ENCODE measurements at places on chromosomes 12 and 14.

DNA sequence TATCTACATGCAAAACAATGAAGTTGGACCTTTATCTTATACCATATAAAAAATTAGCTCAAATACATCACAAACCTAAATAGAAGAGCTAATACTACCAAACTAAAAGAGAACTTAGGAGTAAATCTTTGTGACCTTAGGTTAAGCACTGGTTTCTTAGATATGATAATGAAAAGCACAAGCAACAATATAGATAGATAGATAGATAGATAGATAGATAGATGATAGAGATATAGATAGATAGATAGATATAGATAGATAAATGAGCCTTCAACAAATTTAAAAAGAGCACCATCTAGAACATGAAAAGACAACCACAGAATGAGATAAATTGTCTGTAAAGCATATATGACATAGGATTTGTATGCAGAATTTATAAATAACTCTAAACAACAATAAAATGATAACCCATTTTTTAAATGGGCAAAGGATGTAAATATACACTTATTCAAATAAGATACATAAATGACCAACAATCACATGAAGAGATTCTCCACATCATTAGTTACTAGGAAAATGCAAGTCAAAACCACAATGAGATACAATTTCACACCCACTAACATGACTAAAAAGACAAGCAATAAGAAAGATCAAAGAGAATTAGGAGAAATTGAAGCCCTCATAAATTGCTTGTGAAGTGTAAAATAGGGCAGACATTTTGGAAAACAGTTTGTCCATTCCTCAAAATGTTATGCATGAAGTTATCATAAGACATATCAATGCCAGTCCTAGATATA, 293.7 kb downstream of the BTG1 start:
- DNase-seq: no peak

- DNase-seq: no peak
These were observed 55.8 kb downstream of the STX2 start for GRCh38 chr12:130783110-130783715.

DNA sequence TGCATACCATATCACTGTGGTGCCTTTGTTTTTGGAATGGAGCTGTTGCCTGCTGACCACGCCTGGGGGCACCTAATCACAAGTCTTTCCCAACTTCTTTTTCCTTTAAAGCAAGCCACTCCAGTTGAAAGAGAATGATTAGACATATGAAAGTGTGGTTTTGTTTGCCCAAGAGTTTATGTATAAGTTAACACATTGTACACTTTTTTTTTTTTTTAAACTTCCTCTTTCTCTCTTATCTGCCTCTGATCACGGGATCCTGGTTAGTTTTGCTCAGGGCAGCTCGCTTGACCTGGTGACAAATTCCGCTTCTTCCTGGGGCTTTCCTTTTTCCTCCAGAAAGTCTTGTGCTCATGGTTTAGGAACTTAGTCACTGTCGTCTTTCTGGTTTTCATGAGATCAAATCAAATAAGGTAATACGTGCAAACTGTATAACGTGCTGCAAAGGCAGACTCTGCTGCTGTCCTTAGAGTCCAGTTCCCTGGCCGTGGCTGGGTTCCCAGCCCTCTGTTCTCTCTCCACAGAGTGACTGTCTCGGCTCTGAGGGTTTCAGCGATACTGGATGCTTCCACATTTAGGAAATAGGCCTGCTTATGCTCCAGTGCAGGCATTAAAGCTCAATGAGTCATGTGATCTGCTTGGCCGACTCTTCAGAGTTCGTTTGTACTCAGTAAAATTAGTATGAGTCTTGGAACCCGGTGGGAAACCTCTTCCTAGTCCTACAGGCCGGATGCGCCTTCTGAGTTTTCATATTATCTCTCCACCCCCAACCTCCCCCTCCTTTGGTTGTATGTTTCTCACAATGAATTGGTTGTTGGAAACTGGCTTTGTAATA, 15.2 kb downstream of the RASSF3 start:
- no peak for DNase-seq

DNA sequence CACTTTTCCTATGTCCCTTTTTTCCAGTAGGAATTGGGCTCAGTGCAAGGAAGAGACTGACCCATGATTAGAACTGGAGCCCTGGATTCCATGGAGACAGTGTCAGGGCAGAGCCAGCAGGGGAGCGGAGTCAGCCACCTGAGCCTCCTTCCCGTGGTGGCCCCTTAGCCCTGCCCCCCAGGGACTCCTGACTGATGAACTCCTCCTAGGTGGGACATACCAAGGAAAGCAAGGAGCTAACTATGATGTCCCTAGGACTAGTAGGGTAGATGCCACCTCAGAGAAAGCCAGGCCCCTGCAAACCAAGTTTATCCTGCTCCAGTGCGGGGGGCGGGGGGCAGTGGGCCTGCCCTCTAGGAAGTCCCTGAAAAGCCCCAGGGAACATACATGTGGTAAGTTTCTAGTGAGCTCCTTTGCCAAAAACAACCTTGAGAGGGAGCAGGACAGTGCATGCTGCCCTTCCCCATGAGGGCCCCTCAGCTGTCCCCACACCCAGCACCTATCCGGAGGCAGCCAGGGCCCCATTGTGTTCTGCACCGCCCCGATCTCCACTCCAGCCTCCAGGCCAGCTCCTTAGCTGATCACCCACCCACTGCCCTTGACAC, 6.2 kb upstream of the COL2A1 start:
- no peak for DNase-seq

DNA sequence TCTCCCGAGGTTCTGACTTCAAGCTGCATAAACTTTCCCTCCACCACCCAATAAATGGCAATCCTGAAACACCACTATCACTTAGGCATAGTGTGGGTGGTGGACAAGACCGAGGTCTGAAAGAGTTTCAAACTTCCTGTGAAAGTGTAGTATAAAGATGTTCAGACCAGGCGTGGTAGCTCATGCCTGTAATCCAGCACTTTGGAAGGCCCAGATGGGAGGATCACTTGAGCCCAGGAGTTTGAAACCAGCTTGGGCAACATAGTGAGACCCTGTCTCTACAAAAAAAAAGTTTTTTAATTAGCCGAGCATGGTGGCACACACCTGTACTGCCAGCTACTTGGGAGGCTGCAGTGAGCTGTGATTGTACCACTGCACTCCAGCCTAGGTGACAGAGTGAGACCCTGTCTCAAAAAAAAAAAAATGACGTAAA, 61.9 kb downstream of the CCDC92 start:
- no peak for DNase-seq

DNA sequence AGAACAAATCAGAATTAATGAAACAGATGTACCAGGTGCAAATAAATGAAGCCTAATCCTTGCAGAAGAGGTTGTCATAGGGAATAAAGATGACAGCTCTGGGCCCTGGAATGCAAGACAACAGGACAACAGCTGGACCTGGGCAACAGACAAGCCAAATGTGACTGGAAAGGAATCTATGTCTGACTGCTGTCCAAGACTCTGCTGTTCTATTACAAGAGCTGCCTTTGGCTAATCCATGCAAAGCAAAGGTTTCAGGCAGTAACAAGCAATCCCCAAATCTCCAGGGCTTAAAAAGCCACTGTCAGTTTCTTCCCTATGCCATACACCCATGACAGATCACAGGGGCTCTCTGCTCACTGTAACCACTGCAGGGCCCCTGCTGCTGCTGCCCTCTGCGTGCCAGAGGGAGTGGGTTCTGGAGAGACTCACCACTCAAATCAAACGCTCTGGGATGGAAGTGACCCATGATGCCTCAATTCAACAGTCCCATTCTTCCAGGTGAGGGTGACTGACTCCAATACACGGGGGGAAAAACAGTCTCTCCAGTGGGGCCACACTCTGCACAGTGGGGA, 218.9 kb upstream of the SFSWAP start:
- DNase-seq: no peak

GRCh38 chr14:34036319-34036766, 85.5 kb upstream of the EGLN3 start:
- DNase-seq: no peak

Measured in NCI-H524 (cell line).